ENCODE measurements at places on chromosomes 4 and X. TPM values are rescaled to one million over a fixed set of nuclear protein-coding genes. Genes with fewer than 3 reads are reported as not detected.

GRCh38 chr4:158316264-158316663 lies 106.0 kb downstream of the TMEM144 start:
- DNase-seq: no peak

DNA sequence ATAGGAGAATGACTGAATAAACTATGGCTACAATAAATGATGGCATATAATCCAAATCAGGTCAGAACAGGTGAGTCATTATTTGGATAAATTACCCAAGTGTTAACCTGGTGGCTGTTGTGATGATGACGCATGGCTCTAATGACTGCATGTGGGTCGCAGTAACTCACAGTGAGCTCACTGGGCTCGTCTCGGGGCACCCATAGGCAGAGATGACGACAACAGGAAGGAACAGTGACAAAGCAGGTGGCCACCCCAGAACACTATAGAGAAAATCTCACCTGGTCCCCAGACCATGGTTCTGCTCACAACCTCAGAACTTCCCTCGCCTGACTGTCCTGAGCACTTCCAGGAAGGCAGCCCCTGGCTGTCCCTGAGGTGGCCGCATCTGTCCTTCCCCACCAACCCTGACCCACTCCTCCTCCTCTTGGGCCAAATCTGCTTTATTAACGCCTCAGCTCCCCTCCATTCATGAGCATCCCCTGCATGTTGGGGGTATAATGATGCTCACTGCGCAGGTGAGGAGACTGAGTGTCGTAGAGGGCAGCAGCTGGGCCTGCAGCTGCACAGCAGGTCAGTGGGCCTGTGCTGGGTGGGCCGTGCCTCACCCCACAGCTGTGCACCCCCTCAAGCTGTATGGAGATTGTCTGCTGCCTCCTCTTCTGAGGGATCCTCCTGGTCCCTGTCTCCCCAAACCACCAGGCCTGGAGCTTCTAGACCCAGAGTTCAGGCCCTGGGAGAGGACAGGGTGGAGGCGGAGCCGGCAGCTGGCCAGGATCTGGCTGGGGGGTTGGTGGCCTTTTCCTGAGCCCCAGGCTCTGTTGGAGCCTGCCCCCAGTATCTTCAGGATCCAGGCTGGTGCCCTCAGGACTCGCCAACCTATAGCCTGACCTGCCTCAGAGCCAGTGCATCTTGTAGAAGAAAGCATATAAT lies 30.9 kb upstream of the FAM156A start:
- no peak for DNase-seq

PF4V1 gene
- polyA plus RNA-seq: not detected

- no peak for DNase-seq
Measured at GRCh38 chrX:46941341-46941740, 29.1 kb downstream of the JADE3 start.

DNA sequence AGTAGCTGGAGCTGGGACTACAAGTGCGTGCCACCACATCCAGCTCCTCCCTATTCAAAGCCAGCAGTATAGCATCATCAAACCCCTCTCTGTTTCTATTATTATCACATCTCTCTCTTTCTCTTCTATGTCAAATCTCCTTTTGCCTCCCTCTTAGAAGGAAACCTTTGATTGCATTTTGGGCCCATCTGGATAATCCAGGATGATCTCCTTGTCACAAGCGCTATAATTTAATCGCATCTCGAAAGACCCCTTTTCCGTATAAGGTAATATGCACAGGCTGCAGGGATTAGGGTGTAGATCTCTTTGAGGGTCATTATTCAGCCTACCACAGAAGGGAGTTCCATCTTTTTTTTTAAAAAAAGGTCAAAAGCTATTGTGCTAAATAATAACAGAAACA lies 46.4 kb upstream of the TBC1D9 start:
- DNase-seq: no peak

DNA sequence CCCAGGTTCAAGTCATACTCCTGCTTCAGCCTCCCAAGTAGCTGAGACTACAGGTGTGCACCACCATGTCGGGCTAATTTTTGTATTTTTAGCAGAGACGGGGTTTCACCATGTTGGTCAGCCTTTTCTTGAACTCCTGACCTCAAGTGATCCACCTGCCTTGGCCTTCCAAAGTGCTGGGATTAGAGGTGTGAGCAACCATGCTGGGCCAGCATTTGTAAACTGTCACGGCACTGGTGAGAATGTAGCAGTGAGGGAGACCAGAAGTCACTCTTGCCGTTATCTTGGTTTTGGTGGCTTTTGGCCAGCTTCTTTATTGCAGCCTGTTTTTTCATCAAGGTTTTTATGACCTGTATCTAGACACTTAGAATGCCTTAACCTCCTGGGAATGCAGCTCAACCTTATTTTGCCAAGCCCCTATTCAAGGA lies 22.4 kb downstream of the PCDH18 start:
- no peak for DNase-seq

- DNase-seq: no peak
Measured at GRCh38 chr4:93351846-93352245, 476.7 kb upstream of the ATOH1 start.

MUC7 gene
- polyA plus RNA-seq: not detected

XAGE5 gene
- not detected for polyA plus RNA-seq

UGT2A1 gene
- 0.13 TPM for polyA plus RNA-seq

DNA sequence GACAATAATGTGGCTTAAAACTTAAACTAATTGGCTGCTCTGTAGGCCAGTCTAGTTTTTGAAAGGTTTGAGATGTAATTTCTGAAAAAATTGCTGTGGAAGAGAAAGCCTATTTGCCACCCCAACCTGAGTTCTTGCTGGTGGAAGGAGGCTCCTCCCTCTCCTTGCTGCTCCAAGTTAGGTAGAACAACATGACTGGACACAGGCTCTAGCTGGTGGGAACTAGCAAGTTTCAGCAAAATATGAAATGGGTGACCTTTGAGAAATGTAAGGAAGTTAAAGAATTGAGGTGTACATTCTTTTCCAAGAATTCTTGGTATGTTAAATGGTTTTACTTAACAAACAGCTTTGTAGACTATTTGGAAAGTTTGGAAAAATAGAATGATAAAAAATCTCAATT lies 8.0 kb downstream of the RPL34 start:
- no peak for DNase-seq

Measured in lung (tissue), 17 donors.